ENCODE measurements at places on chromosomes 7 and 10.
A peak's percentile ranks its signal among the peaks of the same experiment; 100 is the strongest.

DNA sequence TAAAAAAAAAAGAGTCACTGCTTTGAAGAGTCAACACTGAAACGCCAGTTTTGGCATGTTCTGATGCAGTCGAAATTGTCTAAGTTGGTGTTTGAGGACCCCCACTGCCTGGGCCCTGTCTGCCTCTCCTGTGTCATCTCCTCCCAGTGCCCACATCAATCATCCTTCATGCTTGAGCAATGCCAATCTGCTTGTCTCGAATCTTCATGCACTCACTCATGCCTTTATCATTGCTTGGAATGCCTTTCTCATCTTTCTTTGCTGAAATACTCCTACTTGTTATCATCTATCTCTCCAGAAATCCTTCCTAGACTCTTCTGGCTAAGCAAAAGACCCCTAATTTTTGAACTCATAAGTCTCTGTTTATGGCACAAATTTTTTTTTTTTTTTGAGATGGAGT is 42.1 kb upstream of the PLPP4 start:
- DNase-seq = no peak

DNA sequence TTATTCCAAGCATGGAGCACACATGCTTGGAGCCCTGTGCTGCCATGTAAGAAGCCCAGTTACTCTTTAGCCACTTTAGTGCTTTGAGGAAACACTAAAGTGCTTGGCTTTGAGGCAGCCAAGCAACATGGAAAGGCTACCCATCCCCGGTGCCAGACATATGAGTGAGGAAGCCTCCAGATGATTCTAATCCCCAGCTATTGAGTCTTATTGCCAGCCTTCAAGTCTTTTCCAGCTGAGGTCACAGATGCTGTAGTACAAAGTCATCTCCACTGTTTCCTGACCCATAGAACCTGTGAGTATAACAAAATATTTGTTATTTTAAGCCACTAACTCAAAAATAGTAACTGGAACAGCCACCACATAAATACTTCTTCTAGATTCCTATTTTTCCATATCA is 91.4 kb upstream of the CYP26C1 start:
- no peak for DNase-seq

GRCh38 chr7:19939746-19940145 is 166.3 kb upstream of the TMEM196 start:
- DNase-seq = no peak

GRCh38 chr7:2108071-2108455 is 124.7 kb downstream of the MAD1L1 start:
- DNase-seq = no peak

GRCh38 chr10:103502849-103503660 is 9.6 kb downstream of the NEURL1 start:
- no peak for DNase-seq

GRCh38 chr10:115972426-115972825 is 300.6 kb downstream of the GFRA1 start:
- DNase-seq = no peak

GRCh38 chr7:2166625-2167280 is 66.0 kb downstream of the MAD1L1 start:
- no peak for DNase-seq

GRCh38 chr10:1390200-1390599 is 334.0 kb downstream of the WDR37 start:
- DNase-seq = no peak

- DNase-seq = no peak
Observed at GRCh38 chr10:99631496-99631895, 11.3 kb upstream of the SLC25A28 start.

DNA sequence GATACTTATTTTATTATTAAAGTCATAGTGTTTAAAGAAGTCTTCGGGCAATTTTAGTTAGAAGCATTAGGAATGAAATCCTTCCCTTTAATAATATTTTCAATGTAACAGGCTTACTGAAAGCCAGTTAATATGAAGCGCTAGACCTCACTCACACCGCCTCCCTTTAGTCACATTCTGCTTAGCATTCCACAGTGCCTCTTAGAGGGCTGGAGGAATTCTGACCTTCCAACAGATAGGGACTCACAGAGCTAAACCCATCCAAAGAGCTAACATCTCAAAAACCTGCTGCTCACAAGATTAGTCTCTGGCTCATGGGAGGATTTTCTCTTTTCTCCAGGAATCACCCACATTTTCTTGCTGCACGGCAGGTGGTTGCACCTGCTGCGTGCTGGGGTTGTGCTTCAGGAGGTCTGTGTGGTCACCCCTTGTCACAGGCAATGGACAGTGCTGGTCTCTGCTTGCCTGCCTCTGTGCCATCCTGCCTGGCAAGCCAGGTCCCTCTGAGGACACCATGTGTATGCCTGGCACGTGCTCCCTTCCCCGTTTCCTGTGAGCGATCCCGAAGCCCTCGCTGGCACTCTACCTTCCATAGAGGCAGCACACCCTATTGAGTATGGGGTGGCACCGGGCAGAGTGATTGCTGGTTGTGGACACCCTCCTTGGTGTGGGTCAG is 91.8 kb downstream of the KLF6 start:
- no peak for DNase-seq

DNA sequence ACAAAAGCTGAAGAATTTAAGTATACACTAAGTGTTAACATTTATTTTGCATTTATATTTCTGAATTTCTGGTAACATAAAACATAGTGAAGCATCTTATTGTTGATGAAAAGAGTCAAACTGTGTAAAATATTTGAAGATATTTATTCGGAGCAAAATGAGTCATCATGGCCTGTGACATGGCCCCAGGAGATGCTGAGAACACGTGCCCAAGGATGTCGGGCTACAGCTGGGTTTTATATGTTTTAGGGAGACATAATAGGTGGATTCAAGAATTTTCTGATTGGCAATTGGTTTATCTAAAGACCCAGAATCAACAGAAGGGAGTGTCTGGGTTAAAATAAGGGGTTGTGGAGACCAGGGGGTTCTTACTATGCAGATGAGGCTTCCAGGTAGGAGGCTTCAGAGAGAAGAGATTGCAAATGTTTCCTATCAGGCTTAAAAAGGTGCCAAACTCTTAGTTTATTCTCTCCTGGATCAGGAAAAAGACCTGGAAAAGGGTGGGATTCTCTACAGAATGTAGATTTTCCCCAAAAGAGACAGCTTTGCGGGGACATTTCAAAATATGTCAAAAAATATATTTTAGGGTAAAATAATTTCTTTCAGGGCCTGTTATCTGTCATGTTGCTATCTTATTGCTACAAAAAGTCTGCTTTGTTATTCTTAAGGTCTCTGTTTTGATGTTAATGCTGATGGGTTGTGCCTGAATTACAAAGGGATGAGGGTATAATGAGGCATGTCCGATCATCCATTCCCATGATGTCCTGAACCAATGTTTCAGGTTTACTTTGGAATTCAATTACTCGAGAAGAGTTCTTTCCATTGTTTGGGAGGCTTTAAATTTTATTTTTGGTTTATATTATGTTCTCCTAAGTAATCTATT is 74.5 kb downstream of the VWDE start:
- DNase-seq = no peak

- no peak for DNase-seq
Observed at GRCh38 chr7:149664666-149665065, 108.7 kb downstream of the ZNF467 start.

GRCh38 chr7:122363144-122363543 is 58.6 kb upstream of the FEZF1 start:
- no peak for DNase-seq

DNA sequence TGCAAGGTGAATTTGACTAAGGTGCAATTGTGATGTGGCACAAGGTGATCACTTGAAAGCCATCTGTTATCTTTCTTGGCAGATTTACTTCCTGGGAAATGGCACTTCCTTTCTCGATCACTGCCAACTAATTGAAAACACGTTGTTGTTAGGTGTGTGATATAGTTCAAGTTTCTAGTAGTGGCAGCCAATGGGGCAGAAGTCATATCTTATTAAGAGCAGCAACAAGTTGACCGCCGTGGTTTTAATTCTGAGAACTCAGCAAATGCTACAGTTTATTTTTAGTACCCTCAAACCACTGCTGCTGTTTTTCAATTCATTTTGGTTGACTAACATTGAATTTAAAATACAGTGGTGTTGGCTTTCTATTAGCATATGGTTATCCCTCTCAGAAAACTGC is 1.6 kb downstream of the CHN2 start:
- peak; percentile 72 for DNase-seq

DNA sequence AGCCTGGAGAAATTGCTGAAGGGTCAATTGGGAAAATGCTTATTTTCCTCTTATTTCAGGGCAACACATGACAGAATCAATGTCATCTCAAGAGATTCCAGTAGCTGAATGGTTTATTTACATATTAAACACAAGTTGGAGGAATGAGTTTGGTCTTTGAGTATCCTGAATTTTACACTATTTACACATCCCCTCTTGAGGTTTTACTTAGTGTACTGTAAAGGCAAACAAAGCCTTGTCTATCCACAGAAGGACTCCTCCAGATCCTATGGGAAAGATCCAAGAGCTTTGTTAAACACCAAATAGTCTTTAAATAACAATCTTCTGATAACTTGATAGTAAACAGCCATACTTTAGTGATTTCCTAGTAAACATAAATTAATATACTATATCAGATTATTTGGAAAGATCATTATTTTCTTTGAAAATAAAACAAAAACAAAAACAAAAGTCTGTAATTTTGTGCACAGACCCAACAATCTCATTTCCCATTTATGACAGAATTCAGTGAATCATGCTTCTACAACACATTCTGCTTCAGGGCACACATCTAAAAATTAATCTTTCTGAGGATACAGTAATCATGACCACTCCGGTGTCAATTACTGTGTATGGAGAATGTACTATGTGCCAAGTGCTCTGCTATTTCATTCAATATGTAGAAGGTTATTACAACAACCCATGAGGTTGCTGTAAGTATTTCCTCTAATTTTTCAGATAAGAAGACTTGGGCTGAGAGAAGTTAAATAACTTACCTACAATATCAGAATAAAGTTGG is 575.0 kb upstream of the LRRTM3 start:
- no peak for DNase-seq

GRCh38 chr7:31933481-31933880 is 136.7 kb downstream of the PDE1C start:
- no peak for DNase-seq

- DNase-seq = no peak
Observed at GRCh38 chr7:146937836-146938235, 821.2 kb downstream of the CNTNAP2 start.

GRCh38 chr7:132758986-132759385 is 182.7 kb upstream of the PLXNA4 start:
- DNase-seq = no peak

GRCh38 chr7:138738114-138738513 is 37.0 kb upstream of the SVOPL start:
- no peak for DNase-seq

GRCh38 chr7:128783143-128783861 is 7.7 kb upstream of the OPN1SW start:
- no peak for DNase-seq

GRCh38 chr10:71161425-71161824 is 50.9 kb upstream of the UNC5B start:
- DNase-seq = no peak

DNA sequence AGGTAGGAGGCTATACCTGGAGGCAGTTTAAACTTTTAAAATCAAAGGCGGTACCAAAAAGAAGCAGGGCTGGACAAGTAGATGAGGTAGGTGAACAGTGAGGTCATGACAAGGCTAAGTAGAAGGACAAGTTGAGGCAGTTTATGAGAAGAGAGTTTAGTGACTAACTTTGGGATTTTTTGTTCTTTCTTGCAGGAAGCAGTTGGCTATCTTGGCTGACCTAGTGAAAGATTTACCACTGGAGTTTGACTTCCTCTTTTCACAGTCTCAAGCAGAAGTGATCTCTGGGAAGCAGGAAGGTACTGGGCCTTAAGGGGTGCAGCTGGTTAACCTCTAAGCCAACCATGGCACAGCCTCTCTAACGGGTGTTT is 26.3 kb downstream of the ENTPD7 start:
- no peak for DNase-seq

DNA sequence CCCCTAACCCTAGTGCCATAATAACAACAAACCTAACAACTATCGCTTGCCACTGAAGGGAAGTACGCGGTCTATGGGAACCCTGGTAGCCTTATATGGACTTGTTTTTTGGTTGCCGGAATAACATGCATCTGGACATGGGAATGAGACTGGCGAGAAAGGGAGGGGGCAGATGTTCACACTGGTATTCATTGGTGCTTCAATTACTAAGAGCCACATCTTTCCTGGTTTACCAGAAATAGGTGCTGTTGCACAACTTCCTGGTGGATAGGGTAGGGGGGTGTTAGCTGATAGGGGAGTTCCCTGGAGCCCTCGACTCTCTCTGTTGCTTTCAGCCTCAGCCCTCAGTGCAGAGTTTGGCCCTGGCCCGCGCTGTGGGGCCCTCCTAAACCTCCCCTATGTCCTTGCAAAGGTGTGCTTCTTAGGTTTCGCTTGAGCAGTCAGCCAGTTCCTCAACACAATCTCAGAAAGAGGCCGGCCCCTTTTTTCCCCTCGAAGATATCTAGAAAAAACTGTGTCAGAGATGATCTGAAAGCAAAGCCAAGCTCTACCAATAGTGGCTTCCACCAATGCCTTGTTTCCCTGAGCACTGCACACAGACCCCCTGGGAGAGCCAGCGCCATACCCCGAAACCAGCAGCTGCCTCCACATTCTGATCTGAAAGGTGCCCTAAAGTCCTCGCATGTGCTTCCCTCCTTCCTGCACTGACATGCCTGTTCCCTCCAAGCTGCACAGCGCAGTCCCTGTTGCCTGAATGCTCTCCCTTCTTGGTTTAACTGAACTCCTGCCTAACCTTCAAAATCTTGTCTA is 13.5 kb downstream of the TBXAS1 start:
- no peak for DNase-seq

- no peak for DNase-seq
Observed at GRCh38 chr10:75531571-75532031, 100.2 kb downstream of the LRMDA start.

DNA sequence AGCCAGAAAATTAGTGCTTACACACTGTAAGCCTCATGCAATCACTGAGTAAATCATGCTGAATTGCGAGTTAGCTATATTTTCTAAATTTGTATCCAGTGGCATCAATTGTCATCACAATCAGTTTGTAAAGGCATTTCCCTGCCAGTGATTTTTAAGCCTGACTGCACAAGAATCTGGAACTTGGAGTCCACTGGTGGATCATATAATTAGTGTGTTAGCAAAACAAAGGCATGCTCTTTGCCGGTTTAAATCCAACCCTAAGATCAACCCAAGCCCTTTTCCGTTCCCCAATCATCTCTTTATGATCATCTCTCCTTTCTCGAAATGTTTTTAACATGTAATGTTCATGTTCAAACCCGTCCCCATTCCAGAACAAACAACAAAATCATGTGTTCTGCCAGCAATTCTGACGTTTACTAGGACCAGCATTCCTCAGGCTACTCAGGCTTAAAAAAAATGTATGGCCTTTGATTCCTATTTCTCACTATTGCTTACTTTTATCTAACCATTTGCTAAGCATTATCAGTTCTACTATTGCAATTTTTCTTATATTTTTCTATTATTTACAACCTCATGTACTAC is 649.2 kb downstream of the SORCS1 start:
- no peak for DNase-seq

GRCh38 chr7:51033727-51034520 is 251.2 kb upstream of the GRB10 start:
- DNase-seq = no peak

- no peak for DNase-seq
Observed at GRCh38 chr7:133584956-133585668, 332.2 kb downstream of the EXOC4 start.

GRCh38 chr7:156496363-156496769 is 144.2 kb upstream of the RNF32 start:
- peak; percentile 36 for DNase-seq
